Dermis microvascular lymphatic vessel endothelial cell (primary cell): ENCODE measurements at places on chromosomes 1 and 21. TPM values are rescaled to one million over a fixed set of nuclear protein-coding genes. Genes with fewer than 3 reads are reported as not detected.
A peak's percentile ranks its signal among the peaks of the same experiment; 100 is the strongest.

The LPAR3 gene
- under 0.01 TPM in 1 of 2 replicates, not detected in the other for total RNA-seq

The SLC44A3 gene
- 1.3 and 4.7 TPM in 2 replicates for total RNA-seq

- no peak for DNase-seq
Observed at GRCh38 chr1:105608713-105609112, 1447.8 kb upstream of the PRMT6 start.

- DNase-seq: no peak
Observed at GRCh38 chr1:36095760-36096405, 7.2 kb downstream of the ADPRS start.

GRCh38 chr1:191034132-191034531 lies 556.5 kb upstream of the BRINP3 start:
- no peak for DNase-seq

- peak; percentile 66 for DNase-seq
Observed at GRCh38 chr1:204453141-204453772, 41.3 kb downstream of the PIK3C2B start.

DNA sequence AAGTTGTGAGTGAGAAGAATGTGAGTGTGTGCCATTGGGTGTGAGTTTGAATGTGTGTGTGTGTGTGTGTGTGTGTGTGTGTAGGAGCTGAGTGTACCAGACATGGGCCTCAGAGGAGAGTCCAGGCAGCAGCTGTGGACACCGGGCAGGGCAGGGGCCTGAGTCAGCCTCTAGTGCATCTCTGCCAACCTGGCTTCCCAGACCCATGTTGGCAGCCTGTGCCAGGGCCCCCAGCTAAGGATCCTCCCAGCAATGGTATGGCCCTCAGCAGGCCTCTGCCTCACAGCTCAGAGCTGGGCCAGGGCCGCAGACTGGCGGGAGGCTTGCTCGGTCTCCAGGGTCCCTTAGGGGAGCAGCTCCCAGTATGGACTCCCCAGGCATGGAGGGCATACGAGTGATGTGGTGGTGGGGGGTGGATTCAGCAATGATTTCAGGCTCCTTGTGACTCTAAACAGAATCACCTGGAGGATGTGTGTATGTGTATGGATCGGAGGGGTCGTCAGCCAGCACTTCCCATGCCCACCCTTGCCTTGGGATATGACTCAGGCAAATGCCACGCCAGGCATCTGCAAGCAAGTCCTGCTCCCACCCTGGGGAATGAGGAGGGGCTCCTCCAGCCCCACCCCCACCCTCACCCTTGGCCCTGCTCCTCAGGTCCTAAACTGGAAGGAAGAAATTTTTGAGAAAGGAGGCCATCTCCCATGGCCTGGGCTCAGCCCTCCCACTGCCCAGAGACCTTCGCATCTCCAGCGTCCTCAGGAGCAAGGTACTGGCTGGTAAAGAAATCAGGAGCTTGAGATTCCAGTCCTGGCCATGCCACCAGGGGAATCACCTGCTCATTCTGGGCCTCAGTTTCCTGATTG lies 1.8 kb upstream of the FOXO6 start:
- DNase-seq: no peak
